ENCODE measurements at places on chromosomes 16 and 17.

DNA sequence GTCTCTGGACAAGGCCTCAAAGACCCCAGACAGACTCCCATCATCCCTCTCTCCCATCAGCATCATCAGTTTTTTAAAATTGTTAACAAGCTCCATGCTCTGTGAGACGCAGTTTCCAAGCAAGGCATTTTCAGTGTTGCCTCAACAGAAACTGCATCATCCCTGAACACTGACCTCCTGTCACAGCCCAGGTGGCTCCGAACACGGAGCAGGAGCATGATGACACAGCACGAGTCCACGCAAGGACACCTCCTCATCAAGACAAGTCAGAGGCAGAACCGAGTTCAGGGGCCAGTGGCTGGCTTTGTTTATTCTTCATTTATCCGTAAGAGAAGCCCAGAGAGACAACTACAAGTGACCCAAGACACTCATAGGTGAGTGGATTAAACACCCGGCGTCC is 91.4 kb downstream of the ANKRD11 start:
- DNase-seq: no peak

GRCh38 chr17:71187145-71187878 is 933.5 kb upstream of the SOX9 start:
- DNase-seq: no peak

DNA sequence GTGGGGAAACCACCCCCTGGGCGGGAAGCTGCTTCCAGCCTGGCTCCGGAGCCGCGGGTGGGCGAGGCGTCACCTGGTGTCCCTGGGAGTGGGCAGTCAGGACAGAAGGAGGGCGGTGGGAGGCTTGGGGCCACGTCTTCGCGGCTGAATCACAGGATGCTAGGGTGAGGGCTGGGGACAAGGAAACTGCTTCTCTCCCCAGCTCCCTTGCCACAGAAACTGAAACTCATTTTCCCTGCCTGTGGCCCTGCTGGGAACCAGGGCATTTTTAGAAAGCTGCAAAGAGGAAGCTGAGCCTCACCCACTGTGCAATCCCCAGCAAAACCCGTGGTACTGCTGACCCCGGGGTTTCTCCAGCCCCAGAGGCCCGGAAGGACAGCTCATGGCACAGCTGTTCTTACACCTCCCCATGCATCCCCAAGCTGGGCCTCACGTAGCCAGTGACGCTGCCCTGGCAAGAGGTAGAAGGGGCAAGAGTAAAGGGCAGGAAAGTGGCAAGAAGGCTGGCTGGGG is 8.2 kb downstream of the RHBDF2 start:
- no peak for DNase-seq

DNA sequence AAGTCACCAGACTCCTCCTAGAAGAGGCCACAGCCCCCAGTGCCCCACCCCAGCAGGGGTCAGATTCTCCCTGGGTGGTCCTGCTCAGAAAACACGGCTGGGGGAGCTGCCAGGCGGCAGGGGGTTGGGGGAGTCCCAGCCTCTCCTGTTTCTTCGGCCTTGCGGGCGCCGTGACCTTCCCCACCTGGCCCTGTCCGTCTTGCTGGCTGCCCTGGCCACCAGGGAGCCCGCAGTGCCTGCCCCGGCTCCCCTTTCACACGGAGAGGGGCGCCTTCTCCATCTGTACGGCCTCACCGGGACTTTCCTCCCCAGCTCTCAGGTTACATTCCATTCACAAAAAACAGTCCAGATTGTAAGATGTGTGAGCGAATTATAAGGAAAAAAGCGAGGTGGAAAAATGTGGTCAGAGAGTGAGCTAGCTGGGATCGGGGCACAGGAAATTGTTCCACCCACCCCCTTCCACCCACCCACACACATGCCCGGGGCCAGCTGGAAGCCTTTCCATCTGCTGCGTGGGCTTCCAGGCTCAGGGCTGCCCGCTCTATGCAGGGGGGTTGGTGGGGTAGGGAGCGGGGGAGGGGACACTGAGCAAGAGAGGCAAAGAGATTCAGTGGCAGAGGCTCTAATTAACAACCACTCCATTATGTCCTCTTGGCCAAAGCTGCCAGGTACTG is 14.6 kb upstream of the CIBAR2 start:
- no peak for DNase-seq

DNA sequence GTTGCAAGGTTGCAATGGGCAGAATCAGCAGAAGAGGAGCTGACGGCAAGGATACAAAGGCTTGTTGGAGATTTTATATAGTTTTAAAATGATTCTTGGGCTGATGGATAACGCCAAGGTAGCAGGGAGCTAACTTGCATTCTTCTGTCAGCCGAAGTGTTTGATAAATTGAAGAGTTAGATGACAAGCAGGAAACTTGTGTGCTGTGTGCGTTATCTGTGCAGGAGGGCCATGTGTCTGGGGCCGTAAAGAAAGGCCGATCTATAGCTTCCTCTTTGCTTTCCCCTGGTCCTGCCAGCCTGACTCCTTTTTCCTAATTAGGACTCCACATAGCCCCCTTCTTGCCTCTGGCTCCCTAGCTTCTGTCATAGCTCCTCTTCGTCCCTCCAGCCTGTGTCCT is 6.7 kb upstream of the WWOX start:
- no peak for DNase-seq

GRCh38 chr17:81429821-81430551 is 34.7 kb downstream of the BAHCC1 start:
- DNase-seq: no peak

DNA sequence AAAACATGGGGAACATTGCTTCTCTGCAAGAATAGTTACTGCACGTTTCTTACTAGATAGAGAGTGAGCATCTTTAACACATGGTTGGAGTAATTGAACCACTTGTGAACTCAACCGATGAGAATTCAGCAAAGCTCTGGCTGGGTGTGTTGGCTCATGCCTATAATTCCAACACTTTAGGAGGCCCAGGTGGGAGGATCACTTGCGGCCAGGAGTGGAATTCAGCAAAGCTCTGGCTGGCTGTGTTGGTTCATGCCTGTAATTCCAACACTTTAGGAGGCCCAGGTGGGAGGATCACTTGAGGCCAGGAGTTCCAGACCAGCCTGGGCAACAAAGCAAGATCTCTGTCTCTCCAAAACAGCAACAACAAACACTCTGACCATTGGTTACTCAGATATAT is 865.9 kb downstream of the KCNJ2 start:
- DNase-seq: no peak

GRCh38 chr16:77191259-77191969 is 424 bp downstream of the MON1B start:
- peak; percentile 65 for DNase-seq

DNA sequence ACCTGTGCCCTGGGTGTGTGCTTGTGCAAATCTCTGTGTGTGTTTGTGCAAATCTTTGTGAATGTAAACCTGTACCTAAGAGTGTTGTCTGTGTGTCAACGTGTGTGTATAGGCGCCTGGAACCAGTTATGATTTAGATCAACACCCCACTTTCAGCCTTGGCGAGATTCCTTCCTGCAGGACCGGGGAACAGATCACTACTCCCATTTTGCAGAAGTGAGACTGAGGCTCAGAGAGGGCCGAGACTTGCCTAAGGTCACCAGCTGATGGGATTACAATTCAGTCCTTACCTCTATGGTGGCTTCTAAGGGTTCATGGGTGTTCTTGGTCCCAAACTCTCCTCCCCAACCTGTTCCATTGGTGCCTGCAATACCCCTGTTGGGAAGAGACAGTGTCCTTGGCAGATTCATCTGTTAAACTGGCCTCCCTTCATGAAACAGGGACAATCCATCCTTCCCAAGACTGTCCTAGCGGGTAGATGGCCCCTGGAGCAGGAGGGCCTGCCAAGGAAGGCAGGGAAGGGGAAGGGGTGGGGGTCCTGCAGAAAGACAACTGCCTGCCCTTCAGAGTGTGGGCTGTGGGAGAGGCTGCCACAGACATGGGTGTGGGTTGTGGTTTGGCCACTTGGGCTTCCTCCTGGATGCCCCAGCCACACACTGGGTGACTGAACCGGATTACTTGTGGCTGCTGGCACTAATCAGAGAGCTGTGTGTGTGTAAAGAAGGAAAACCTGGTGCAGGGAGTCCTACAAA is 6.9 kb upstream of the MAPK7 start:
- no peak for DNase-seq

- DNase-seq: peak; percentile 90
These were observed 161.2 kb upstream of the IRX3 start for GRCh38 chr16:54447576-54448440.

GRCh38 chr17:13525876-13526275 is 75.9 kb downstream of the HS3ST3A1 start:
- DNase-seq: no peak

DNA sequence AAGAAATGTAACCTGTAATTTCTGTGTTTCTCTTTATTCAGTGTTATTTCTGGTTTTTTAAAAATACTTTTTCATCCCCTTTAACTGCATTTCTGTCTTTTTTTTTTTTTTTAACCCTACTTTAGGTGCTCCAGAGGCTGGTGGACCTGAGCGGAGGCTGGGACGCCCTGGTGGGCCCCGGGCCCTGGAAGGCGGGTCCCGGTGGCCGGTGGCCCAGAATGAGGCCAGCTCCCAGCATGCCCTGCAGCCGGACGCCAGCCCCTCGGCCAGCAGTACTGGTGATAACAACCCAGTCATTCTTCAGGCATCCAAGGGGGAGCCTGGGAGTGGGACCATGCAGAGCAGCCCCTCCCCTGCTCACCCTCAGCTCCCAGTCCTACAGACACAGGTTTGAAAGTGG is 1.5 kb downstream of the SRCAP start:
- DNase-seq: no peak

- DNase-seq: no peak
These were observed 12.2 kb upstream of the KCNJ2 start for GRCh38 chr17:70157151-70157550.

DNA sequence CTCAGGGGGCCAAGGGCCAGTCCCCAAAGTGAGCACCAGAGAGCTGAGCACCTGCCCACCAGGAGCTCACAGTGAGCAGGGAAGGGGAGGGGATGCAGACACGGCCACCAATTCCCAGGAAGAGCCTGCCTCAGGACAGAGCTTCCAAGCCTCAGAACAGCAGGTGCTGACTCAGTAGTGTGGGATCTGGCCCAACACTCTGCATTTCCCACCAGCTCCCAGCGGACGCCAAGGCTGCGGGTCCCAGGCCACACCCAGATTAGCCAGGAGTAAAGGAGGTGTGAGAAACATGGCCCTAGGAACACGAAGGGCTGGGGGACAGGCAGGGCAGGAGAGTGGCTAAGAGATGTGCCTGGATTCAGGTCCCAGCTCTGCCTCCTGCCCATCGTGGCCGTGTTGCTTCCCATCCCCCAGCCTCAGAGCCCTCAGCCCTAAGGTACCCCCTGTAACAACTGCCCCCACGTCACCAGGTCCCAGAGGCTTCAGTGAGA is 28.4 kb upstream of the EIF1 start:
- DNase-seq: no peak

DNA sequence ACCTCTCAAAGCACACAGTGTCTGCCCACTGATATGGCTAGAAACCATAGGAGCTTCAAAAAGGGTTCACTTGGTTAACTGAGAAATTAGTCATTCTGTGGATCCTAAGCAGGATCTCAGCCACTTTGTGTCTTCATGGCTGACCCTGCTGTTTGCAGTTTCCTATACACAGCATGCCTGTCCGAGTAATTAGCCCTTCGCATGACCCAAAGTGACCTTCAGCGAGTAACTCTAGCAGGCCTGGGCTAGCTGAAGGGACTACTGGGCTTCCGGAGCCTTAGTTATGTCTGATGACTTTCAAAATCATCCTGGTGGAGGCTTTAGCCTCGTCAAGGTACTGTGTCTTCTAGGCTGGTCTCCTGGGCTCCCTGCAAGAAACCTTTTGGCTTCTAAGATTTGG is 28.9 kb upstream of the FBXW10B start:
- DNase-seq: no peak

DNA sequence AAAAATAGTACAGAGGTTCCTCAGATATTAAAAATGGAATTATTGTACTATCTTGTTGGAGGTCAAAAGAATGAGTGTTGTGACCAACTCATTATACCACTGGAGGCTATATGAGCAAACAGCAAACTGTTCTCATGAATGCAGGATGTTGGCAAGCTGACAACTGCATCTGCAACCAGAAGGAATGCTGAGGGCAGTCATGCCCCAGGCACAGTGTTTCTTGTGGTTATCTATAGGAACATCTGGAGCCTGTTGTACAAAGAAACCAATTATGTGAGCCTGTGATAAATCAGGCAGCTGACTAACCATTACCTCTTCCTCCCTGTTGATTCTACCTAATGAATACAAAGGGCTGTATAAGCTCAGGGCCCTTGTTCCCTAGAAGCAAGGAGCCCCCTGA is 2057.1 kb downstream of the TP53TG3F start:
- DNase-seq: peak; percentile 8

GRCh38 chr16:83579027-83579426 is 228.8 kb upstream of the HSBP1 start:
- DNase-seq: no peak

DNA sequence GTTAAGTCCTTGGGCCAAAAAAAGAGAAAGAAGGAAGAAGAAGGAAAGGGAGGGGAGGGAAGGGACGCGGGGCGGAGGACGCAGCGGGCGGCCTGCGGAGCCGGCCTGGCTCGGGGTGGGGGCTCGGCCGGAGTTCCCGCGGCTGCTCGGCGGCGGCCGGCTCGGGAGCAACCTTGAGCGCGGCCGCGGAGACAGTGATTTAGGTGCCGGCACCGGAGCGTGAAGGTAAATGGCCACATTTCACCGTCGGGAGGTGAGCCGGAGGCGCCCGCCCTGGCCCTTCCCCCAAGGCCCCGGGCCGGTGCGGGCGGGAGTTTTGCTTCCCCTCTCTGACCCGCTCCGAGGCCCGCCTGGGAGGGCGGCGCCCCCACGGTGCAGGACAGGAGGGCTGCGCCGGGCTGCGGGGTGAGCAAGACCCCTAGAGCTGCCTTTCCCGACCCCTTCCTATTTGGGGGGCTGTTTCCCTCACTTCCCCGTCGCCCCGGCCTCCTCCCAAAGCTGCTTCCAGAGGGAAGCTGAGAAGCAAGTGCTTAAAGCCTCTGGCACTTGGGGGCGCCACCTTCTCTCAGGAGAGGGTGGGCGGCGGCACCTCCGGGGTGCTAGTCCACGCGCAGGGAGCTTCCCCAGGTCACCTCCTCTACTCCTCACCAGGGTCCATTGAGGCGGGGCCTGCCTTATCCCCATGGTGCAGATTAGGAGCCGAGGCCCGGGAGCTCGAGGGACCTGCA is 56.5 kb downstream of the MRM1 start:
- no peak for DNase-seq

- peak; percentile 9 for DNase-seq
These were observed 31.6 kb upstream of the CDRT15 start for GRCh38 chr17:14268264-14268663.

- peak; percentile 34 for DNase-seq
These were observed 106.7 kb downstream of the CMIP start for GRCh38 chr16:81551151-81551808.
